Activated CD4-positive, alpha-beta T cell treated with anti-CD3 and anti-CD28 coated beads, Interleukin-2, Interleukin-4, amounts not matched to agents 100 ng/mL and 50 ng/mL, durations not matched to agents 16 hours and 8 hours (primary cell): ENCODE measurements at places on chromosomes 5 and 9.
A peak's percentile ranks its signal among the peaks of the same experiment; 100 is the strongest.

GRCh38 chr9:9791611-9792010 is 821.2 kb downstream of the PTPRD start:
- DNase-seq = no peak

DNA sequence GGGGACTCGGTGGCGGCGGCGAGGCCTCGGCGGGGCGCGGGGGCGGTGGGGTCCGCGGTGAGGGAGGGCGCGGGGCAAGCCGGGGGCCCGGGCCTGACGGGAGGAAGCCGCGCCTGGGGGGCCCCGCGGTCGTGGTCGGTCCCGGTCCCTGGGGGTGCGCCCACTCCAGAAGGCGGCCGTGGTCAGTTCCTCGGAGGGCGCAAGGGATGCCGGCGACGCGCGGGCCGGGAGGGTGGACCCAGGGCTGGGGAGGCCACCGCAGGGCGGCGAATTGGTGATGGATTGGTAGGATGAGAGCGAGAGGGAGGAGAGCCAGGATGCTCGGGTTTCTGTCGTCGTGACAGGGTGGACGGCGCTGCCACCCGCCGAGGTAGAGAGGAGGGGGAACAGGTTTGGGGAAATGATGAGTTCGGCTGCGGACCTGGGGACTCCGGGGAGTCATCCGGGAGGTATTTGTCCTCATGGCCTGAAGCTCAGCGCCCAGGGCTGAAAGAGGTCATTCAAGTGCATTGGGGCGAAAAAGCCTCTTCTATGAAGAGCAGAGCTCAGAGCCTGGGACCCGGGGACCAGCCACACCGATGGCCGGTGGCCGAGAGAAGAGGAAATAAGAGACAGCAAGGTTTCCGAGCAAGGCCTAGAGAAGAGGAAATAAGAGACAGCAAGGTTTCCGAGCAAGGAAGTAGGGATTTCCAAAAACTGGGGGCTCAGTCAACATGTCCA is 557 bp downstream of the GNG10 start:
- DNase-seq = peak; percentile 28

GRCh38 chr5:172870291-172870714 is 36.3 kb downstream of the ERGIC1 start:
- DNase-seq = no peak

GRCh38 chr9:69145144-69145715 is 28.8 kb upstream of the TJP2 start:
- DNase-seq = no peak

DNA sequence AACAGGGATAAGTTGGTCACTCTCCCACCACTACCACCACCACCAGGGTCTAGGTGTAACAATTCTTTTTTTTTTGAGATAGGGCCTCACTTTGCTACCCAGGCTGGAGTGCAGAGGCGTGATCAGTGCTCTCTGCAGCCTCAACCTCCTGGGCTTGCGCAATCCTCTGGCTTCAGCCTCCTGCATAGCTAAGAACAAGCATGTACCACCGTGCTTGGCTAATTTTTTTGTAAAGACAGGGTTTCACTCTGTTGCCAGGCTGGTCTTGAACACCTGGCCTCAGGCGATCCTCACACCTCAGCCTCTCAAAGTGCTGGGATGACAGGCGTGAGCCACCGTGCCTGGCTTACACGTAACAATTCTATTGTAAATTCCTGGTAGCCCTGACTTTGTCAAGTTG is 27.5 kb downstream of the CORO2A start:
- no peak for DNase-seq

- no peak for DNase-seq
Observed at GRCh38 chr9:693201-694091, 148.1 kb upstream of the DMRT1 start.

DNA sequence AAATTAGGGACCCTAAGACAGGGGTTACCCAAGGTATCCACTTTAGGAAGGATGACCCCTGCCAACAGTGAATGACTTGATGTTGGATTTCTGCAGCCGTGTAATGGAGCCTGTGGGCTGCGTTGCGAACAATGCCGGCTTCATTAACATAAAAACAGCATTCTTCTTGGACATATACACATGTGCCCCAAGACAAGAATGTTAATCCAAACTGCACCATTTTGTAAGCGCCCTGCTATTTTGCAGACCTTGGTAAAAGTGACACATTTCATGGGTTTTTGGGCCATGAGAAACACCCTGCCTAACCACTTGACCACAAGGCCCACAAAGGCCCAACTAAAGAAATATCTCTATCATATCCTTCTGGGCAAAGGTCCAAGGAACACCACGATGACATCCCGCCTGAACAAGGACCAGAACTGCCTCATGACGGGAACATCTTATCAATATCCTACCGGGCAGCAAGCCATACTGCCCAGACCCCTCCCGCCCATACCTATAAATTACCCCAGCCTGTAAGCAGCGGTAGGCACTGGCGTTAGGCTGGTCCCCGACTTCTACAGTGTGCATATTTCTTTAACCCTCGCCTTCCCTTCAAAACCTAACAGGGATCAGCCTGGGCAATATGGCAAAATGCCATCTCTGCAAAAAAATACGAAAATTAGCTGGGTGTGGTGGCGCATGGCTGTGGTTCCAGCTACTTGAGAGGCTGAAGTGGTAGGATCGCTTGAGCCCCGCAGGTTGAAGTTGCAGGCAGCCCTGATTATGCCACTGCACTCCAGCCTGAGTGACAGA is 9.7 kb upstream of the PDCD1LG2 start:
- DNase-seq = no peak

GRCh38 chr5:124876566-124876965 is 130.1 kb upstream of the ZNF608 start:
- DNase-seq = no peak

DNA sequence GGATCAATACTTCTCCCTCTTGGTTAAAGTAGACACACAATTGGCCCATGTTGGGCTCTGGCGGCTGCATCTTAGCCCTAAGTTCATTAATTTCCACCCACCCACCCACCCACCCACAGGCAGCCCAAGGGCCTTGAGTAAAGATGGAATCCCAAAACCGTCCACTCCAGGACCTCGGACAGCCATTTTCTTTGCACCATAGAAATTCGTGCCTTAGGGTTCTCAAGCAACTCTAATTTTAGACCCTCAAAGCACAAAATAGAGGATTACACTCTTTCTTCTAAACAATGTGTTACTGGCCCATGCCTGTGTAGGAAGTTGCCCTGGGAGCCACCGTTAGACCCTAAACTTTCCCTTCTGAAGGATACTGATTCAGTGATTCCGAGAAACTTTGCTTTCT is 568.5 kb downstream of the IRX1 start:
- DNase-seq = no peak

- DNase-seq = peak; percentile 32
Observed at GRCh38 chr5:60668686-60669304, 31.2 kb downstream of the DEPDC1B start.
